ENCODE measurements at places on chromosomes 7 and 10.

GRCh38 chr7:154917808-154918160, 85.1 kb downstream of the PAXIP1 start:
- no peak for DNase-seq

- no peak for DNase-seq
Measured at GRCh38 chr10:93160829-93161228, 87.1 kb downstream of the CYP26A1 start.

DNA sequence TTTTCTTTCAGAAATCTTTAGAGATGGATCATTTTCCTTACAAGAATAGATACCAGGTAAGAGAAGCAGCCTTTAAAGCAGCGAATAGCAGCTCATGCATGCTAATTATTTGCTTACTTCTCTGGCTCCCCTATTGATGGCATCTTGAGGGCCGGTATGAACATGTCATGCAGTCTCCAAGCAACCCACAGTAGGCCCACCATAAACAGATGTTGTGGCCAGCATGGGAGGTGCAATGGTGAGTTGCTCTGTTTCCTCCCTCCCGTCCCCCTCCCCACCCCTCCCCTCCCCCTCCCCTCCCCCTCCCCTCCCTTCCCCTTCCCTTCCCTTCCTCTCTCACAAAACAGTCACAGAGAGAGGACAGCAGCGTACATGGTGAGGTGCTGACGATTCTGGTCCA, 9.7 kb upstream of the ZNF273 start:
- no peak for DNase-seq

DNA sequence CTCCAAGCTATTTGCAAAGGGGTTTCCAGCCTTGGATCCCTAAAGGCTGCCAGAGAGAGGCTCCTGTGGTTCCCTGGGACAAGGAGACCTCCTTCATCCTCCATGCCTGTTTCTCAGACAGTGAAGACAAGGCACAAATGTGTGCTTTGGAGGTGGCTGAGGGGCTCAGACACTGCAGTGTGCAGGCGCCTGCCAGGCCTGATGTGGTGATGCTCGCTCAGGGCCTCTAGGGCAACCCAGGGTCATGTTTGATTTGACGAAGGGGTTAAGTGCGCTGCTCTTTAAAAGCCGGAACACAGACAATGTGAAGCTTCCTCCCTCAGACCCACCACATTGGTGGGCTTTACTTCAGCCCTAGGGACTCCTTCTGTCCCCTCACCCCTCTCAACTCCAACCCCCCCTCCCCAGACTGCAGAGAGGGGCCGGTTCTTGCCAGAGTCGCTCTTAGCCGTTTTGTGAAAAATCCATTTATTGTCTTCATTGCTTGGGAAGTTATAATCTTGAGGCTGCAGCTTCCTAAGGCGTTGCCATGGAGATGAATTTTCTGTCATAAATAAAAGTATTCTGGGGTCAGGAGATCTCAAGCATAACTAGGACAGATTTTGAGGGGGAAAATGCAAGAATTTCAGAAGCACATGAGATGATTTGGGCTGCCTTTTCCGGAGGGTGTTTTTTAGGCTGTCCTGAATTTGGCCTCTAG, 35.8 kb downstream of the PDGFA start:
- peak; percentile 60 for DNase-seq

DNA sequence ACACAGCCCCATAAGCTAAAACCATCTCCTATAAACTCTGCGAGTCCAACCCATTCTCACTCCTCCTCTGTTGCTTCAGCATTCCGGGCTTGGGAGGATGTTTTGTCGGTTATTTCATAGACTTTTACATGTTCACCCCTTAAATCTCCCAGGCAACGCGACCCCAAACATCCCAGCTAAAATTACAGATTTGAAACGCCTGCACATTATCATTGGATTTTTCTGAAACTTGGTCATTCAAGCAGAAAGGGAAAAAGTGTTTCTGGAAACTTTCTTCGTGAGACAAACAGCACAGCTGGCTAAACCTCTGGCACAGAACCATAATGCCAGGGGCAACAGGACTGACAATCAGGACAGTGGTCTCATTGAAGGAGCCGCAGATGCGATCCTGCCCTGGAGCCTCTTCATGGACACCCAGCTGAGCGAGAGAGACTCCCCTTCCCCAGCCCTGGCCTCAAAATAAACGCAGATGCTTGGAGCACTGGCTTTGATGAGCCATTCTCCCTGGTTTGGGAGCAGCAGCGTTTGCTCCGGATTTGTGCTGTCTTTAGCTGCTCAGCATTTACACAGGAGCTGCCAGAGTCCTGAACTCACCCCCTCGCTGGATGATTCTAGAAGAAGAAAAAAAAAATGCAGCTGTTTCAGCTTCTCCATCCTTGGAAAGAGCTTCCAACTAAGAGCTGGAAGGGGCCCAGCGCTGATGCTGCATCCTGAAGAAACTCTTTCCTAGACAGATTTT, 30.1 kb downstream of the AFAP1L2 start:
- no peak for DNase-seq

GRCh38 chr7:37977243-37977642, 56.8 kb downstream of the EPDR1 start:
- no peak for DNase-seq
